NCI-H1417 (cell line): ENCODE measurements at places on chromosomes 3 and 15.
A peak's percentile ranks its signal among the peaks of the same experiment; 100 is the strongest.

- DNase-seq, result no peak
Observed at GRCh38 chr3:47503033-47503432, 10.5 kb downstream of the ELP6 start.

DNA sequence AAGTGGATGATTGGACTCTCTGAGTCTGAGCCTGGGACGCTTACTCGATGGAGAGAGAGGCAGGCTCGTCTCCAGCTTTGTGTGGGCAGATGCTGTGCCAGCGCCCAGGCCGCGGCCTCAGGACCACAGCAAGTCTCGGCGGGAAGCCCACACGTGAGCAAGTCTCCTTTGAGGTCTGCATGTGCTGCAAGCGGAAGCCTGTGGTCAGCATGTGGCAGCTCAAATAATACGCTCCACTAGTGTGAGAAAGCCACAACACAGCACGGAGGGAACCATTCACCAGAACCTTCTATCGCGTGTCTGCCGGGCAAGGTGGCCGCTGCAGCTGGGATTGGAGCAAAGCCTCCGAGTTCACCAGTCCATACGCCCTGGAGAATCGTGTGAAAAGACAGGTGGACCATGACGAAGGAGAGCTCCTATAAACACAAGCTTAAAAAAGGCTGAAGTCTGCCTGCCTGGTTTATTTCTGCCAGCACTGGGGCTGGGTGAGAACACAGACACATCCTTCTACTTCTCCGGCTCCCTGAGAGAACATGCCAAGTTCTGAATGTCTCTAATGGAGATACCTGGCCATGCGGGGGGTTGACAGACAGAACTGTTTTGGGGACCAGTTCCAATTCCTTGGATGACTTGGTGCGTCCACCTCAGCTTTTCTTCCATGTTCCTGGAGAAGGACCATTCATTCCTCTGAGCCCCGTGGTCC, 82.0 kb upstream of the LRIG1 start:
- no peak for DNase-seq

DNA sequence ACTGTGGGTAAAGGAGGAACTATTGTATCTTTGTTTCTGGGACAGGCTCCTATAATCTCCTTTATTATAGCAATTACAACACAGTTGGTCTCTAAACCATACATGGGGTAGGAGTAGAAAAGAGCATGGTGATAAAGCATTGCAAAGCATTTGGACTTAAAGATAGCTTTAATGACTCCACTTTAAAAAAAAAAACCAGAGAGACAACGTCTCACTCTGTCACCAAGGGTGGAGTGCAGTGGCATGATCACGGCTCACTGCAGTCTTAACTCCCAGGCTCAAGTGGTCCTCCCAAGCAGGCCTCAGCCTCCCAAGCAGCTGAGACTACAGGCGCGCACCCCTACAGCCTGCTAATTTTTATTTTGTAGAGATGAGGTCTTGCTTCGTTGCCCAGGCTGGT, 68.2 kb downstream of the DENND4A start:
- no peak for DNase-seq

GRCh38 chr15:62962101-62962995, 80.2 kb upstream of the TPM1 start:
- DNase-seq, result no peak

- no peak for DNase-seq
Observed at GRCh38 chr15:32709295-32710033, 8.3 kb upstream of the GREM1 start.

DNA sequence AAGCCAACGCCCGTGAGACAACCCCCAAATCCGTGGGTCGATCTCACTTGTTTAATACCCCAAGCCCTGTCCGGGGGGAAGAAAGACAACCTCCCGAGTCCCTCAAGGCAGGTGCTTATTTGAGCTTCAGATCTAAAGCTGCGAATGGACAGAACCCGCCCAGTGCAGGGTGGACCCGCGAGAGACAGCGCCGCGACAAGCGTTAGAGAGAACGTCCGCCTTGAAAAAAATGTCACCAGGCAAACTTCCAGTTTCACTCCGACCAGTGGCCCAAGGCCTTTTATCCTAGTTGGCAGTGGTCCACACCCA, 740 bp upstream of the OXSR1 start:
- DNase-seq, result no peak

- no peak for DNase-seq
Observed at GRCh38 chr15:53110999-53111398, 320.9 kb upstream of the ONECUT1 start.

DNA sequence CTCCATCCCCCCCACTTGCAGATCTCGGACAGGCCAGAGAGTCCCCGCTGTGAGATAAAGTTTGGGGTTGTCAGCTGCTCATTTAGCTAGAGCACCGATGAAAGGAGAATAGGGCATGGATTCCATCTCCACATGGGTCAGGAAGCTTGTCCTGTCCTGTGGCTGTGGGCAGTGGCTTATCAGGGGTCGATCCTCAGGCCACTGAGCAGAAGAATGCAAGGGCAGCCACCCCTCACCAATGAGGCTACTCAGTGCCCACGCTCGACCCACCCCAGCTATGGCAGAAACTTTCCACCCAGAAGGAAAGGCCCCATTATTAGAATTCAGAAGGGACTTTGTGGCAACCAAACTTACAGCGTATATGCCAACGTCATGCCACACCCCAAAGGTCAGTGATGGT, 43.3 kb downstream of the CPN2 start:
- no peak for DNase-seq

DNA sequence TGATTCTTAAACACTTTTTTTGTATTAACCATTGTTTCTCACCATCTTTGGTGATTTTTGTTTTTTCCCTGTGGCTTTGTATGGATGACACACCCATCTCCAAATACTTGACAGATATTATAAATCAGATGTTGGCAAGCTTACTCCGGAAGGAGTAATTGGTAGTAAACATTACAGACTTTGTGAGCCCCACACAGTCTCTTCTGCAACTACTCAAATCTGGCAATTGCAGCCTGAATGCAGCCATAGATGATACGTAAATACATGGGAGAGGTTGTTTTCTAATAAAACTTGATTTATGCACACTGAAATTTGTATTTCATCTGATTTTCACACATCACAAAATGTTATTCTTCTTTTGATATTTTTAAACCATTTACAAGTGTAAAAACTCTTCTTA, 331.5 kb downstream of the ARPP21 start:
- DNase-seq, result no peak

- peak; percentile 19 for DNase-seq
Observed at GRCh38 chr3:197083486-197083885, 53.9 kb upstream of the MELTF start.

GRCh38 chr3:120274739-120275167, 10.3 kb downstream of the GPR156 start:
- DNase-seq, result peak; percentile 32

DNA sequence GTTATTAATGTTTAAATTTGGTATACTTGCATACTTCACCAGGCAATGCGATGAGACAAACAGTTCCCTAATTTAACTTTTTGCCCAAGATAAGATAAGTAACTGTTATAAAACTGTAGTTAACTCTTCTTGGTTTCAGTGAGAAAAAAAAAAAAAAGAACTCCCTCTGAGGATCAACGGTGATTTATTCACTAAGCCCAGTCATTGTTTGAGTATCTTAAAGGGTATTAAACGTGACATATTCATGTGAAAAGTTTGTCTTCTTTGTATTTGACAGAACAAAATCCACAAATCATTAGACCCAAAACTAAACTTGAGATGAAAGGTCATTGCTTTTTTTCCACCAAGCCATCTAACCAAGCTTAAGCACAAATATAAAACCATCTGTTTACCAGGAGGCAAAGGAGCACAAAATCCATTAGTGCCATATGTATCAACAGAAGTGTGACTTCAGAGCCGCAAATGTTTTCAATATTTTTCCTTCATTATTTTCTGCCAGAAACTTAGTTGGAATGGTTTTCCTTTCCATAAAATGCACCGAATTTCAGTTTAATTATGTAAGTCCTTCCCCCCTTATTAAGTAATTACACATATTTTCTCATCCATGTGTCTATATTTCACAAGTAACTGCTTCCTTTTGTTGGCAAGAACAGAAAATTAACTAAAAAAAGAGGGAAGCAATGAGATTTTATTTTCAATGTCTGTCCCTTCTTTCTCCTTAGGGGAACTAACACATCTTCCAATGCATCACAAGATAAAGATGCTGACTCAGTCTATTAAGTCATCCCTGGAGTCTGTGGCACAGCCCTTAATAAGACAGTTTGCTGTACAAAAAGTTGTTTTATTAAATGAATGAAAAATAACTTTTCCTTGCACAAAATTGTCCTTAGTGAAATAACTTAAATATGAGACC, 92.2 kb upstream of the RAP2B start:
- DNase-seq, result no peak

DNA sequence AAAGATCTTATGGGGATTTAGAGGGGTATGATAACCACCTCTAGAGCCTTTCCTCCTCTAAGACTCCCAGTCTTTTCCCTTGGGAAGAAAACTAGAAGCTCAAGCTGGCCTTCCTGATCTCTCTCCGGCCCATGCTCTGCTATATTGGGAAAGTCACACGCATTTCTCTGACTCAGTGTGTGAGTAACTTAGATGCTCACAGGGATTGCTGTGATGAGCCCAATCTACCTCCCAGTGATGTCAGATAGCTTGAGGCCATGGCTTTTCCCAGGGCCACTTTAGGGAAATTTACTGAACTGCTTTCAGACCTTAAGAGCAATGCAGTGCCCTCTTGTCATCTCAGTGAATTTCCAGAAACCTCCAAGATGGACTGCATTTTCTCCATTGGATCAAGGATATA, 8.6 kb upstream of the ST8SIA2 start:
- DNase-seq, result no peak

DNA sequence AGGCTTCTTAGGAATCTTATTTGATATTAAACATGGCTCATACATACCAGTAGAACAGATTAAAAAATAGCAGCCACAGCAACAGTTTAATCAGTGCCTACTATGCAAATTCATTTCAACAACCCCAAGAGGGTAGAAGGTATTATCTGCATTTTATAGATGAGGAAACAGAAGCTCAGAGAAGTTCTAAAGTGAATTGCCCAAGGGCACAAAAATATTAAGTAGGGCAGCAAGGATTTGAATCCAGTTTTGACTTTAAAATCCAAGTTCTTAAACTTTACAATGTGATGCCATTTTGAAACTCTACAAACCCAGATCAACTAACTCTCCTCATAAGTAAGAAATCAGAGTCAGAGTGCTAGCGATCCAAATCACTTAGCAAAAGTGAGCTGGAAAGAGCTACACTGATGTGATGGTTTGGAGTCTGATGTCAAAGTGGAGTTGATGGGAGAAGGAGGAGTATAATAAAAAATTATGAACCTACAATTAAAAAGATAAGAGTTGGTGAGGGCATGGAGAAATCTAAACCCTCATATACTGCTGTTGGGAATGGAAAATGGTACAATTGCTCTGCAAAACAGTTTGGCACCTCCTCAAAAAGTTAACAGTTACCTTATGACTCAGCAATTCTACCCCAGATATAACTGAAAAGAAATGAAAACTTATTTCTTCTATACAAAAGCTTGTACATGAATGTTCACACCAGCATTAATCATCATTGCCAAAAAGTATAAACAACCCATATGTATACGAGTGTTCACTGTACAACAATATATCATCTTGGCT, 51.0 kb upstream of the PLXND1 start:
- no peak for DNase-seq

GRCh38 chr3:55826731-55827496, 339.8 kb upstream of the WNT5A start:
- DNase-seq, result no peak

GRCh38 chr3:155352900-155353490, 59.5 kb upstream of the STRIT1 start:
- peak; percentile 79 for DNase-seq

DNA sequence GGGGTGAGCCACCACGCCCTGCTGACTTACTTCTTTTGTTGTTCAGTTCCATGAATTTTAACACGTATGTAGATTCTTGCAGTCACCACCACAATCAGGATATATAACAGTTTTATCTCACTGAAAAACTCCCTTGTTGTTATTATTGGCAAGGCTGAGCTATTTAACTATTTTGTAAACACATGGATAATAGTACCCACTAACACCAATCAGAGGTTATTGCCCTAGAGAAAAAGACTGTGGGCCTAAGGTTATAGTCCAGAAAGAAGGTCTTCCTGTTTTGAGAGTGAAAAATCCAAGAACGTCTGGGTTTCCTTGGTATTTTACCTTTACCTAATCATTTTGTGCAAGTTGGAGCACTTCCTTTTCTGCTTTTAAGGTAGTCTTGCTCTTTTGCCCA, 9.5 kb downstream of the ZWILCH start:
- DNase-seq, result no peak

DNA sequence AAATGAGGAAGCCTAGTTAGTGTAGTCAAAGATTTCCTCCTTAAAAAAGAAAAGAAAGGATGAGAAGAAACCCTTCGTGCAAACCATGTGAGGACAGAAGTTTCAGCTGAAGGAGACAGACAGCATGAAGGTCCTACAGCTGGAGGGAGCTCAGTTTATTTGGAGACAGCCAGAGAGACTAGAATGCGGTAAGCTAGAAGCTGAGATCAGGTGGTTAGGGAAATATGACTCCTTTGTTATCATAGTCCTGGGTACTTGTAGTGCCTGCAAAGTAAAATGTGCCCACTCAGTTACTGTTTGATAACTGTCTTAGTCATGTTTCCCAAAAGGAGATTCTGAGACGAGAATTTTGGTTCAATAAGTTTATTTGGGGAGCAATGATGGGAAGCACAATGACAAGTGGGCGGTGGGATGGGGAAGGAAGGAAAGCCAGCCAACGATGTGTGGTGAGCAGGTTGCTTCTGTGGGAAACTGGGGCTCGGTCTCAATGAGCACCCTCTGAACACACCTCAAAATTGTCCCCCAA, 178.8 kb upstream of the SNTN start:
- no peak for DNase-seq

GRCh38 chr3:8286086-8286485, 215.5 kb upstream of the LMCD1 start:
- no peak for DNase-seq

GRCh38 chr3:55469957-55470526, 17.1 kb downstream of the WNT5A start:
- no peak for DNase-seq

- DNase-seq, result no peak
Observed at GRCh38 chr3:155960060-155960459, 89.6 kb downstream of the GMPS start.

GRCh38 chr3:143698682-143699303, 149.5 kb downstream of the SLC9A9 start:
- DNase-seq, result no peak

- DNase-seq, result peak; percentile 68
Observed at GRCh38 chr3:144708437-144708836, 736.8 kb downstream of the DIPK2A start.

DNA sequence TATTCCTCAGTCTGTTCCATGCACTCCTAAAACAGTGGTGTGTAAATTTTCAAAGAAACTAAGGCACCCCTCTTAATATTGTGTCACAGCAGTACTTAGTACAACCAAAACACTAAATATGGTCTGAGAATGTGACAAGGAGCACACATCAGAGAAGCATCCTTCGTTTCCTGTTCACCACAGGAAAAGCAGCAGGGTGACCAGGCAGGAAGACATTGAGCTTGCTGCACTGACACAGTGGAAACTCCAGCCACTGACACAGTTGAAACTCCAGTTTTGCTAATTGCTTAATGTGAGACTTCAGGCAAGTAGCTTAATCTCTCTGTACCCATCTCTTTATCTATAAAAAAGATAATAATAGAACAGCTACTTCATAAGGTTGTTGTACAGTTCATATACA, 353.0 kb upstream of the RORA start:
- peak; percentile 7 for DNase-seq
